ENCODE measurements at places on chromosomes 16 and 17.
A peak's percentile ranks its signal among the peaks of the same experiment; 100 is the strongest.

DNA sequence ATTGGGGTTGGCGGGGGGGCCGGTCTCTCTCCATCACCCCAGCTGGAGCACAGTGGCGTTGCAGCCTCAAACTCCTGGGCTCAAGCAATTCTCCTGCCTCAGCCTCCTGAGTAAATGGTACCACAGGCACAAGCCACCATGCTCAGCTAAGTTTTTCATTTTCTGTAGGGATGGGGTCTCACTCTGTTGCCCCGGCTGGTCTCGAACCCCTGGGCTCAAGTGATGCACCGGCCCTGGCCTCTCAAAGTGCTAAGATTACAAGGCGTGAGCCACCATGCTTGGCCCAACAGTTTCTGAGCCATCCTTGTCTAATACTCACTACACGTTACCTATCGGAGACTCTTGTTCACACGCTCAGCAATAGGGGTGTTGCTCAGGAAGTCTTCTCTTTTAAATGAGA is 11.6 kb downstream of the WDR59 start:
- no peak for ATAC-seq

GRCh38 chr17:33964344-33964979 is 290.6 kb upstream of the CCL2 start:
- peak; percentile 61 for ATAC-seq

DNA sequence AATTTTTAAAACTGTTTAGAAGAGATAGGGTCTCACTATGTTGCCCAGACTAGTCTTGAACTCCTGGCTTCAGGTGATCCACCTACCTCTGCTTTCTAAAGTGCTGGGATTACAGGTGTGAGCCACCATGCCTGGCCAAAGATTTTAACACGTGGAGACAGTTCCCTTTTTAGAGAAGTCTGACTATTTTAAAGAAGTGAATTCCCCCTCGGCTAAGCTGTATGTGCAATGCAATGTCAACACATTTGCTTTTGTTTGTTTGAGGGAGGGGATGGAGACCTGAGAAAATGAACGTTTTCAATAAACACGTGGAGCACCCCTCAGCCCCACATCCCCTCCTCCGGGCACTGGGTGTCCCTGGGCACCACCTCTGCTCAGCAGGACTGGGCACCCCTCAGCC is 14.3 kb upstream of the RNPS1 start:
- no peak for ATAC-seq

DNA sequence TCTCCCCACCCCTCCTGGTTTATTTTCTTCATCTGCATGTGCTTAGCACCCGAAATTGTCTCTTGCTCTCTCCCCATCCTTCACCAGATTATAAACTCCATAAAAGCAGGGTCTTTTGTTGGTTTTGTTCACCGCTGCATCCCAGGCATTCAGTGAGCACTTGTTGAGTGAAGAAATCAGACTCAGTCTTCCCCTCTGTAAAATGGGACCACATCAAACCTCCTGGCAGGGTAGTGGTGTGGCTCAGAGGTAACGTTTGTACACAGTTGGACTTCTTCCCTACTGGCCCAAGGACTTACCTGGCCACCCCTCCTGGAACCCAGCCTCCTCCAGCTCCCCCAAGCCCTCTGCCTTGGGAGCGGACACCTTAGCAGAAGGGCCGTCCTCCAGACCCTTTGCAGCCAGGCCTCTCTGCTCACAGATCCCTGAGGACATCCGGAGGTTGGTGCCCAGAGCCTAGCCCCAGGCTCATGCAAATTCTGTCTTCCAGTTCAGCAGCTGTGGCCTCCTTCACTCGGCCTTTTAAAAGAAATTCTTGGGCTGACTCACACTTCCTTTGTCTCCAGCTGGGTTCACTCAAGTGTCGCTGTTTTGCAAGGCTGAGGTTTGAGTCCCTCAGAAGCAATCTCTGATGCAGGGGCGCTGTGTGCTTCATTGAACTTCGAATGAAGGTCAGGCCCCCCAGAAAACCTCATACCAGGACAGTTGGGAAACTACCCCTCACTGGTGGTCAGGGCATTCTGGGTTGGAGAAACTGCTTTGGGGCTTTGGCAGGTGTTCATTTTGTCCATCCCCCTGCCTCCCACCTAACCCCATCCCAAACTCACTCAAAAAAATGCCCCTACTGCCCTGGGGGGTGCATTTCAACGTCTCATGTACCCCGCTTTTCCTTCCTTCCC is 16.8 kb upstream of the RMI2 start:
- peak; percentile 80 for ATAC-seq

GRCh38 chr17:70905796-70906195 is 736.5 kb downstream of the KCNJ2 start:
- ATAC-seq, result no peak

DNA sequence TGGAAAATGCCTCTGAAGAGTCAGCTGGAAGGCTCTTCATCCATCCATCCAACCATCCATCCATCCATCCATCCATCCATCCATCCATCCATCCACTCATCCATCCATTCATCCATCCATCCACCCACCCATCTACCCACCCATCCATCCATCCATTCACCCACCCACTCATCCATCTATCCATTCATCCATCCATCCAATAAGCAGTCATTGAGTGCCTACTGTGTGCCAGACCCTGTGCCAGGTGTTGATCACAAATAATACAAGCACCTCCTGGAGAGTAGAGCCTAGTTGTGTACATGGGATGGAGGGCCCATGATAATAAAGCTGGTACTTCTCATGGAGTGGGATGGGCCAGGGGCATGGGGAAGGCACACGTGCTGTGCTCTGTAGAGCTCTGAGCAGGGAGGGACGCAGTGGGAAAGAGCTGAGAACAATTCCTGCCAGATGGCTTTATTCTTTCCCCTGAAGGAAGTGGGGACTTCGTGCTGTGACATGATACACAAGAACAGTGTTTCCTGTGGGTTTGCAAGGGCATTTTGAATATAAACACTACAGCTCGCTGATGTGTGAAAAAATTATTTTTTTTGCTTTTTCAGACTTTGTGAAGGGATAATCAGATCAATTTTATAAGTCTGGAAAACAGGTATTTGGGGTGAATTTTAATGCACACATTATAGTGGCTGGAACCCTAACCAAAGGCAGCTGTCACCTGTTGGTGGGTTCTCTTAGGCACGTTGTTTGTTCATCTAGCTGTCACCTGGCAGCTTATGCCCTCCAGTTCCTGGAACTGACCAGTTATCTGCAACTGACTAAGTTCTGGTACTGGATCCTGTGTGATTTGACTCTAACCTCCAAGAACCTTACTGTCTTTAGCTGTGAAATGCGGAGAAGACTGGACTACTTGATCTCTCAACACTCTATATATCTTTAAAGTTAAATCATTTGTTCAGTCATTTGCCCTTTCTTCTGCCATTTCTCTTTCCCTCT is 61.3 kb downstream of the PRKCB start:
- no peak for ATAC-seq

GRCh38 chr16:66845791-66846221 is 1.6 kb downstream of the CA7 start:
- ATAC-seq, result no peak

GRCh38 chr17:47733047-47733673 is at the start of gene TBX21:
Gene TBX21 (plus strand): TSS chr17:47733236. CDS start chr17:47733455, 219 bp downstream.
- peak; percentile 92 for ATAC-seq

DNA sequence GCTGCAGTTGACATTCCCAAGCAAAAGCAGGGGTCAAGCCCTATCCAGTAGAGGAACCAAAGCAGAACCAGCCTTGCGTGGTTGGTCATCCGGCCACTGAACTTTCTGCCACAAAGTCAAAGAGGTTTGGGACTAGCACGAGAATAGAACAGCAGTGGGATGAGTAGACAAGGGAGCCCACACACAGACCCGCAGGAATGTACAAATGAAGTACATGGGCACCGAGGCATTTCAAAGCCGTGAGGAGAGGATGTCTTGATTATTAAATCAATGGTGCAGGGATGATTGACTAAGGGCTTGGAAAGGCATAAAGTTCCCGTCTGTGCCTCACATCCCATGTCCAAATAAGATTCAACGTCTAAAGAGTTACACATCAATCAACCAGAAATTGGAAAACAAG is 81.8 kb upstream of the TBC1D3K start:
- no peak for ATAC-seq

- ATAC-seq, result peak; percentile 63
Measured at GRCh38 chr17:44187131-44187899, 543 bp downstream of the TMUB2 start.

- ATAC-seq, result no peak
Measured at GRCh38 chr16:84150926-84151325, 5.8 kb downstream of the DNAAF1 start.

DNA sequence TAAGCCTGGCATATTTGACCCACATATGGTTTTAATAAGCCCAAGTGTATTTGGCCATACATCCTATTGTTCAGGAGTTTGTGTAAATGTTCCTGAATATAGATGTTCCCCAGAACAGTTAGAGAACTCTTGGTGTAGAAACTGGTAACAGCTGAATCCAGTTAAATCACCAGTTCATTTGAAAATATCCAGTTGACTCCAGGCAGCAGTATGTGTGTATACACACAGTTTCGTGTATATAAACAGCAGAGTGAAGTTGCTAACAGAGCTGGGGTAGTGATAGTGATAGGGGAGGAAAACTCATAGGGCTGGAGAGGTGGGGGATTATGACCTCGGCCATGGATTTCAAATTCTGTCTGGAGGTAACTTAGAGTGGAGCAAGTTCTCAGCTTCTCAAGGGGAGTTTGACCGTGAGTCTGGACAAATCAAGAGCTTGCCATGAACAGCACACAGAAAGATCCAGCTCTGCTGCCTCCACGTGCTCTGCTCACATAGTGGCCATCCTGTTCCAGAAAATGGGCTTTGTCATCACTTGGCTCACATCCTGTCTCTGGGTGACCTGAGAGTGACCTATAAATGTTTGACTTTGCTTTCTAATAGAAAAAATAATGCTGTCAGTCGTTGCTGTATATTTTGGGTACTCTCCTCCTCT is 30.6 kb upstream of the MMD start:
- ATAC-seq, result no peak

- no peak for ATAC-seq
Measured at GRCh38 chr16:55203570-55203969, 120.4 kb upstream of the IRX6 start.

- ATAC-seq, result no peak
Measured at GRCh38 chr16:16149710-16150116, 73.6 kb downstream of the ABCC6 start.

DNA sequence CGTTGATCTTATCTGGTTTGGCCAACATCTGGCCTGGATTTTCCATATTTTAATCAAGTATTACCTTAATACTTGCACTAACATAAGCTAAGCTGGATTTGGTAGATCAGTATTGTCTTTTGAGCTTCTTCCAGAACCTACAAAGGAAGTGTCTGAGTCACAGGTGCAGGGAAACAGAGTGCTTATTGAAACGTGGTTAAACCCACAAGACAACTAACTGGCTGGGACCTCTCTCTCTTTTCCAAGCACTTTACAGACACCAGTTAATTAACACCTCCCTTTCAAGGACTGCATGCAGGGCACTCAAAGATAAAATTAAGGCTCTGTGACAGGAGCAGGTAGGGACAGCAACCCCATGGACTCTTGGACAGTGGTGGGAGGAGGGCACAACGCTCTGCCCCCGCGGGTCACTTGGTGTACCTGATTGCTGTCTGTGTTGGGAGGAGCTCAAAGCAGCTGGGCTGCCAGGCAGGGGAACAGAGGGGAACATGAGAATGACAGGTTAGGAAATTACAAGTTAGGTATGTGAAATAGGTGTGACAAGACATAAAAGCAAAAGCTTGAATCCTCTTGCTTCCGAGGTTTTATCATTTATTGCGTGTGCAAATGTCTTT is 133.7 kb upstream of the MON1B start:
- ATAC-seq, result no peak

- ATAC-seq, result no peak
Measured at GRCh38 chr17:7497228-7497627, 13.1 kb downstream of the POLR2A start.
